Iris pigment epithelial cell (primary cell): ENCODE measurements at places on chromosomes 7 and 10.
A peak's percentile ranks its signal among the peaks of the same experiment; 100 is the strongest.

- no peak for DNase-seq
Observed at GRCh38 chr10:116237970-116238369, 35.0 kb downstream of the GFRA1 start.

GRCh38 chr10:69674786-69675185, 44.7 kb downstream of the FAM241B start:
- no peak for DNase-seq

DNA sequence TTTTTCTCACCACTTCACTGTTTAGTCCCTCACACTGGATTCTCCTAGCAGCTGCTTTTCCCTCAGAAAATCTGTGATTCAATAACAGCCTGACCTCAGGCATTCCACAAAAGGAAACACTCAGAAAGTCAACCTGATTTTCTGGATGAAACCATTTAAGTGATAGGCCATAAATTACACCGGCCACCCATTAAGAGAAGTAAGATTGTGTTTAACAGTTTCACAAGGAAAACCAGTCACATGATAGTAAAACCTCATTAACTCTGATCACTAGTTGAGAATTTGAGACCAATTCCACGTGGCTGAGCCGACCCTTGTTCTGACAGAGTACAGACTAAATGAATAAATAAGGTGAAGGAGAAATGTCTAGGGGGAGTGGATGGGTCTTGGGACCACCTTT, 7.7 kb downstream of the GRM8 start:
- no peak for DNase-seq

- DNase-seq: no peak
Observed at GRCh38 chr10:32163762-32164148, 107.5 kb upstream of the KIF5B start.

DNA sequence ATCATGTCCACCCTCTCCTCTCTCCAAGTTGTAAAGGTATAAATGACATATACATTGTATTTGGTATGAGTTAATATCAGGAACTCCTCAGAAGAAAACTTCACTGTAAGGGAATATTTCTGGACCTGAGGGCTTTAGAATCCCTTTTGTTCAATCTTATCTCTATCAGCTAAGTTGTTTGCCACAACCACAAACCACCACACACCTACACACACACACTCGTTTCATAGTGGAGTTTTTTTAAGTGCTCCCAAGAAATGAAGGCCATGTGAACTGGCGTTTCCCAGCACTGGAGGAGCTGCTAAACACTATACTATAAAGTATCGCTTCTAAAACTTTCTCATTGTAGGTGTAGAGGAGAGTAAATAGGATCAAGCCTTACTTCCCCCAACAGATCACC, 64.8 kb upstream of the GHITM start:
- DNase-seq: no peak

- DNase-seq: no peak
Observed at GRCh38 chr7:17672783-17673182, 267.5 kb downstream of the SNX13 start.

DNA sequence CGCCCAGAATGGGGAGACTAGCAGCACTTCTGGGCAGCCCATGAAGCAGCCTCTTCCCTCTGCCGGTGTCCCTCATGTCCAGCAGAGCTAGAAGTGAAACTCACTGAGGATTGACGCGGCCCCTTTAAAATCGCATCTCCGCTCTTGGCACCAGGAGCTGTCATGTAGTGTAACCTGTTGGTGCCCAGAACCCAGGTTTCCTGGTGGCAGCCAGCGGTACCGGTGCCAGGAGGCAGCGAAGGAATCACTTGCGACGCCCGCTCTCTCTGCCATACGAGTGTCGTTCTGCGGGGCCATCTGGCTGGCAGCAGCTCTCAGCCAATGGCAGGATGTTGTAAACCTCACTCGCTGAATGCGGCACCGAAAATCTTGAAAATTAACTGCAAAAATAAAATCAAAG, 82.7 kb downstream of the CUX1 start:
- no peak for DNase-seq

DNA sequence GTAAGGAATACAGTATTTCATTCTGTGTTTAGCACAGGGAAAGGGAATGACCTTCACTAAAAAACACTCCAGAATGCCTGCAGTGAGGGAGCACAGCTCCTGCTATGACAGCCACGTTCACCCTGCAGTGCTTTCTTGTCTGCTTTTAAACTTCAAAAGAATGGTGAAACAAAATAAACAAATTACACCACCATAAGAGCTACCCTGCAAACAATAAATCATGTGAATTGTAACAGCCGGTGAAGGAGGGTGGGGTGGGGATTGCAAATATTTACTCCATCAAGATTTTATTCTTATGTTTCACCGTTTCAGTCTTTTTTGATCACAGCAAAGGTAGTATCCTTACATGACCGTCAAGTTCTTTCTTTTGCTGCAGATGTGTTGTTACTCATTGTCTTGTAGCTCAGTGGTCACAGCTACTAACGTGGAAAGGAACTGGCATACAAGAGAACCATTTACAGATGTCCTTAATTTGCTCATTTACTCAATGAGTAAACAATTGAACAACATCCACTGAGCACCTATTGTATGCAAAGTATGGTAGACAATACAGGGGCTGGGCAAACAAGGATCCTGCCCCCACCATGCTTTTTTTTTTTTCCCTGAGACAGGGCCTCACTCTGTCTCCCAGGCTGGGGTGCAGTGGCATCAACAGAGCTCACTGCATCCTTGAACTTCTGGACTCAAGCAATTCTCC, 4.1 kb upstream of the CHN2 start:
- no peak for DNase-seq

DNA sequence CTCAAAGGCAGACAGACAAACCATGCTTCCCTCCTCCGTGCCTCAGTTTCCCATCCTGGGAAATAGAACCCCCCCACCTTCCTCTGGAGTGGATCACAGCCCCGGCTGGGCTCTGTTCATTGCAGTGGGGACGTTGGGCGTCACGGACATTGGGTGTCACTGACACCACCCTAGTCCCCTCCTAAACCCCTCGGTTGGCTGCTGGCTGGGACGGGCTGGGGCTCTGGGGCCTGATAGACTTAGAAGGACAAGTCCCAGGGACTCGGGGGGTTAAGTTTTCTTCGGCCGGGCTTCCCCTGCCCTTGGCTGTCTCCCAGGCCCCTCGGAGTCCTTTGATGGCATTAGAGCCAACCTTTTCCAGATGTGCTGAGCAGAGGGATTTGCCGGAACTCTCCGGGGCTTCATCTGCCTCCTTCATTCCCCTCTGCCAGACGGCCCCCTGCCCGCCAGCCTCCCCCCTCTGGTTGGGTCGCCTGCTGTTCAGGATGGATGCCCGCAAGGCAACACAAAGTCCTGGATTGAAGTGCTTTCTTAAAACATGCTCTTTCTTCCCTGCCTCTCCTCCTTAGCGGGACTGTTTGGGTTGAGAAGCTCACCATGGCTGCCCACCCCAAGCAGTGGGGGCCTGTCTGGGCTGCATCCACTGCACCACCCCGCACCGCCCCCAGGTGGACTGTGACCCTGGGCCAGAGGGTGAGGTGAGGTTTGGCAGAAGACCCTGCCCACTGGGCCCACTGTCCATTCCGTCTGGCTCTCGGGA, 73.0 kb downstream of the COL26A1 start:
- DNase-seq: no peak

GRCh38 chr7:157594306-157594705, 257.5 kb downstream of the DNAJB6 start:
- DNase-seq: no peak

DNA sequence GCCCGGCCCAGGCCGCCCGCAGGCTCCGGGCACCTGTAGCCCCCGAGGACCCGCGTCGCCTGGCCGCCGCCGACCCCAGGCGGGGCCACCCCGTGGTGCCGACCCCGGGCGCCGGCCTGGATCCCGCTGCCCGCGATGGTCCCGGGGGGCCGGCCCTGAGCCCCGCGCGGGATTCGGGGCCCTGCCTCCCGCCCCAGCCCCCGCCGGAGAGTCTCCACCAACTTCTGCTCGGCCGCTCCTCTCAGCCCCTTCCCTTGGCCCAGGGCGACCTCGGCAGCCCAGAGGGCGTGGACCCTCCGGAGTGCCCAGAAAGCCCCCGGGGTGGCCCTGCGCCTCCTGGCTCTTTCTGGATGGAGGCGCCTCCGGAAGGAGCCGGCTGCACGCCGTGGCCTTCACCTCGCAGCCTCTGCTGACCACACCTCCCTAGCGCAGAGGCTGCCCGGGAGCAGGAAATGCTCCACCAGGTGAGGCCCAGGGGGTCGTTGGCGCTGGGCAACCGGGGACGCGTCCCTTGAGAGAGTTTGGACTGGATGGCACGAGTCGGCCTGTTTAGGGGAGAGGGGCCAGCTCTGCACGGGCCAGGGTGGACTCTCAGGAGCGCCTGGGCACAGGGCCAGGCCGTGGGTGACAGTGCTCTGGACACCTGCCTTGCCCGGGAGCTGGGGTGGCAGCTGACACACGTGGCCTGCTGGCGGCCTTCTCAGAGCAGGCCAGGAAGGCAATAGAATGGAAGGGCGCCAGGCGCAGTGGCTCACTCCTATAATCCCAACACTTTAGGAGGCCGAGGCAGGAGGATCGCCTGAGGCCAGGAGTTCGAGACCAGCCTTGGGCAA, 529 bp downstream of the ZNF853 start:
- no peak for DNase-seq

GRCh38 chr10:74913377-74913979, 87.1 kb downstream of the KAT6B start:
- DNase-seq: no peak

- no peak for DNase-seq
Observed at GRCh38 chr7:110868458-110868857, 222.5 kb upstream of the LRRN3 start.

GRCh38 chr7:5533821-5534367, 110.3 kb upstream of the TNRC18 start:
- no peak for DNase-seq

GRCh38 chr10:132199268-132199853, 12.6 kb downstream of the DPYSL4 start:
- no peak for DNase-seq

- no peak for DNase-seq
Observed at GRCh38 chr7:2761801-2762497, 73.9 kb downstream of the AMZ1 start.

GRCh38 chr7:150361807-150362621, 6.6 kb upstream of the REPIN1 start:
- no peak for DNase-seq

DNA sequence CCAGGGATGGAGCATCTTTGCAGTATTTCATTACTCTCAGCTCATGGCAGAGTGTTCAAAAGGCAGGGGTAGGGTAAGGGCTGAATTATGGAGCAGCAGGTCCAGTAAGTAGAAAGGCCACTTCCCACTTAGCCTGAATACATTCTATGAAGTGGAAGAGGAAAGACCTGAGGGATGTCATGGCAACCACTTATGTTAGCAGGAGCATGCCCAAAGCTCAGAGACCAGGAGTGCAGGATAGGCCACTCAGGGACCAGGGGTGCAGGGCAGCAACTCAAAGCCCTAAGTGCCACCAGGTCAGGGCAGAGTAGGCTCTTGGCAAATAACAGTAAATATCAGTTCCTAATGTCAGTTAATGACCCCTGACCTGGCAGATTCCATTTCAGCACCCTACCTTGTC, 3.6 kb downstream of the SRI start:
- DNase-seq: no peak

- DNase-seq: no peak
Observed at GRCh38 chr7:74032624-74033371, 4.8 kb downstream of the ELN start.

GRCh38 chr10:123751342-123752134, 85.4 kb downstream of the GPR26 start:
- DNase-seq: no peak

DNA sequence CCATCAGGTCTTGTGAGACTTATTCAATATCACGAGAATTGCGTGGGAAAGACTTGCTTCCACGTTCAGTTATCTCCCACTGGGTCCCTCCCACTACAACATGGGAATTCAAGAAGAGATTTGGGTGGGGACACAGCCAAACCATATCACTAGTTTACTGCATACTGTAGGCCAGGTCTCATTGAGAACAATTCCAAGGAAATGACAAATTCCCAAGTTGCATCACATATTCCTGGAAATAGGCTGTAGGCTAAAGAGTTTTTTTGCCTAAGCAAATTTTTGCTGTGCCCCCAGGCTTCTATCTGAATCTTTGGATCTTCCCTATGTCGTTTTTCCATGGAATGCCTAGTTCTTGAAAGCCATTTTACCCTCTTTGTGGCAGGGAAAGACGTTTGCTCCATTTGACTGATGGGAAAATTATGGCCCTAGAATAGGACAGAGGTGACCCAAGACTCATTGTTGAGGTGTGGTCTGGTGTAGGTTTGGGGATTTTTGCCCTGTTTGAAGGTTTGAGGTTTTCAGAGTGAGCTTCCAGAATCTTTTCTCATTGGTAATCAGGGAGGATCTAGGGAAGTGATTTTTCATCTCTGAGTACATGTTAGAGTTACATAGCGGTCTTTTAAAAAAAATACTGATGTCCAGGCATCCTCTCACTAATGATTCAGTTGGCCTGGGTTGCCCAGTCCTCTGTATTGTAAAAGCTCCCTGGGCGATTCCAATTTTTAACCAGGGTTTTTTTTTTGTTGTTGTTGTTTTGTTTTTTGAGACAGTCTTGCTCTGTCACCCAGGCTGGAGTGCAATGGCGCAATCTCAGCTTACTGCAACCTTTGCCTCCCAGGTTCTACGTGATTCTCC, 44.4 kb downstream of the TACR2 start:
- no peak for DNase-seq

GRCh38 chr10:72552857-72553256, 73.0 kb downstream of the MICU1 start:
- peak; percentile 96 for DNase-seq

DNA sequence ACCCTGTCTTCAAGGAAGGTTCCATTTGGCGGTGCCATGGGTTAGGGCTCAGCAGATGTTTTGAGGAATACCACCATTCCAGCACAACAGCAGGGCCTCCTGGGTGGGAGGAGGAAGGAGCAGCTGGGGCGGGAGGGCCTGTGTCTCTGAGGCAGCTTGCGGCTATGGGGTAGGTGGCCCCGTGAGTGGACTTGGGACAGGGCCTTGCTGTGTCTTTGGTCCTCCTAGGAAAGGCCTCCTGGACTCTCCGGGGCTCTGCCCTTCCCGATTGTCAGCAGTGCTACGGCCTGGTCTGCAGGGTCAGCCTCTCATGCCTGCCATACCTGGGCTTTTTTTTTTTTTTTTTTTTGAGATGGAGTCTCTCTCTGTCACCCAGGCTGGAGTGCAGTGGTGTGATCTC, 96.7 kb downstream of the PAXIP1 start:
- no peak for DNase-seq

- no peak for DNase-seq
Observed at GRCh38 chr7:157744786-157745601, 408.2 kb downstream of the DNAJB6 start.

GRCh38 chr10:7819121-7819460, 786 bp downstream of the TAF3 start:
- DNase-seq: peak; percentile 63

DNA sequence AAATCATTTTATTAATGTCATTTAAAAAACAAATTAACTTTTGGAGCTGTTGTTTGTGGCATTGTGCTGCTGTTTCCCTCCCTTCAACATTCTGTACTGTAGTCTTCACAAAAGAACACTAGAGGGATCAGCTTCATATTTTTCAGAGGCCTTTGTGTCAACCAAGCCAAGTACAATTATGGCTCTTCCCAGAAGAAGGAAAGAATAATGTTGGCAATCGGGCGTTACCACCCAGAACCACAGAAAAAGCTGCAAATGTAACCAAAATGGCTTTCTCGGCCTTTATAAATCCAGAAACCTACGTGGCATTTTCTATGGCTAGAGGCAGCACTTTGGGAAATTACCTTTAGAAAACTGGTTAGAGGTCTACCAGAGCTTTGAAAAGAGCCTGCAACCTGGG, 98.8 kb upstream of the COL1A2 start:
- DNase-seq: peak; percentile 85
